ENCODE measurements at places on chromosomes 7 and 10. TPM values are rescaled to one million over a fixed set of nuclear protein-coding genes. Genes with fewer than 3 reads are reported as not detected.

LIPJ gene
- total RNA-seq = 0.09 TPM

DNA sequence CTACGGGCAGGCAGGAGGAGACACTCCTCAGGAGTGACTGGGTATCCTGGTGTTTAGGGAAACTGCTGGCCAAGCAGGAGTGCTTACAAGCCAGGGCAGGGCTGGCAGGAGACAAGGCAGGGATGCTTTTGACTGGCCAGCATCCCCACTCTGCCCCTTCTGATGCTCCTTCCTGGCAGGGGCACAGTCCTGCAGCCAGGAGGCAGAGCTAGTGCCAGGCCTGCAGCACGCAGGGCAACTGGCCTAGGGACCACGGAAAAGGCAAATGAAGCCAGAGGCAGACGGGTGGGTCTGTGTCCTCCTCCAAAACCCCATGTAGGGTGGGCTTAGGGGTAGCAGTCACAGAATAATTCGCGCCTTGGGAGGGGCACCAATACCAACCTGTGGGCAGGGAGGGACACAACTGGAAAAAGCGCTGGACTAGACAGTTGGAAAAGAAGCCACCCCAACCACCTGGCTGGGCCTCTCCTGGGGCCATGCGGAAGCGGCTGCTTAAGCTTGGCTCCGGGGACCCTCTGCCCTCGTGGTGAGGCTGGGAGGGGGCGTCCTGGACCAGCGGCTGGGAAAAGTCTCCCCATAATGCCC is 4.8 kb downstream of the IMPDH1 start:
- peak; percentile 34 for DNase-seq
- peak overlapping the region; percentile 11 for H3K4me3 ChIP-seq
- no peaks in the 10 kb centered on the region for H3K27me3 ChIP-seq
- peaks cover 3% of the 10 kb centered on the region for H3K36me3 ChIP-seq
- peaks cover 21% of the 10 kb centered on the region for H3K4me1 ChIP-seq

RAB19 gene
- total RNA-seq = not detected

SAMD9 gene
- total RNA-seq = 6.8 TPM

STRIP2 gene
- 10.0 TPM for total RNA-seq

PLA2G12B gene
- total RNA-seq = not detected

GRCh38 chr7:47438411-47439029 is 143.4 kb downstream of the TNS3 start:
- H3K4me1 ChIP-seq = no peaks in the 10 kb centered on the region
- no peaks in the 10 kb centered on the region for H3K36me3 ChIP-seq
- H3K4me3 ChIP-seq = no peak overlapping the region
- no peak overlapping the region for H3K27ac ChIP-seq

DNA sequence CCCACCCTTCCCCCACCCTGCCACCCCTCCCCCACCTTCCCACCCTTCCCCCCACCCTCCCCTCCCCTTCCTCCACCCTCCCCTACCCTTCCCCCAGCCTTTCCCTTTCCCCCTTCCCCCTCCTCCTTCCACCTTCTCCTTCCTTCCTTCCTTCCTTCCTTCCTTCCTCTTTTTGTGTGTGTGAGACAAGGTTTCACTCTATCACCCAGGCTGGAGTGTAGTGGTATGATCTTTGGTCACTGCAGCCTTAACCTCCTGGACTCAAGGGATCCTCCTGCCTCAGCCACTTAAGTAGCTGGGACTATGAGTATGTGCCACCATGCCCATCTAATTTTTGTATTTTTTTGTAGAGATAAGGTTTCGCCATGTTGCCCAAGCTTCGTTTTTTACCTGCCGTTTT is 35.2 kb downstream of the CYP17A1 start:
- peaks cover 48% of the 10 kb centered on the region for H3K4me1 ChIP-seq
- peaks cover 14% of the 10 kb centered on the region for H3K36me3 ChIP-seq
- peak overlapping the region; percentile 95 for H3K27ac ChIP-seq
- no peaks in the 10 kb centered on the region for H3K27me3 ChIP-seq
- no peak overlapping the region for H3K4me3 ChIP-seq
- no peak for DNase-seq

SPDYE6 gene
- total RNA-seq = not detected

DNA sequence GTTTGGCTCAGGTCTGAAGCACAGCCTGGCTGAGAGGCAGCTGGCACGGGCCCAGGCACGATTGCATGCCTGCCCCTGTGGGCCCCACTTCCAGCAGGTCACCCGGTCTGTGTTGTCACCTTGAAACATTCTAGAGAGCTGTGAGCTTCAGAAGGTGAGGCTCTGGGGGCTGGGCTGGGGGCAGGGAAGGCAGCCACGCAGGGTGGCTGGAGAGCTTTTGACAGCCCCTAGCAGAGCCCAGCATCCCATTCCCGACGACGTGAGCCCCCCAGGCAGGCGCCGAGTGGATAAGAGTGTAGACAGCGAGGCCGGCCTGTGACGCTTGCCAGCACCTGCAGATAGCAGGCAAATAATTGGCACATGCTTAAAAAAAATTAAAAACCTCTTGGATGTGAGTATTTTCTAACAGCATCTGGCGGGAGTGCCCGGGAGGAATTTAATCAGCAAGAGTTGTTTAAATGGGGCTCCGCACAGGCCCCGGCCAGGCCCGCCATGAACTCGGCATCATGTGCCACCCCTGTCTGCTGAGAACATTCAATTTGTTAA is 212.0 kb upstream of the TBX20 start:
- H3K27ac ChIP-seq = no peak overlapping the region
- no peak for DNase-seq
- H3K36me3 ChIP-seq = no peaks in the 10 kb centered on the region
- H3K4me3 ChIP-seq = no peak overlapping the region

GRCh38 chr10:3172081-3172445 is 519 bp downstream of the PITRM1 start:
- H3K4me1 ChIP-seq = peaks cover 8% of the 10 kb centered on the region
- peak; percentile 86 for DNase-seq
- H3K4me3 ChIP-seq = peak overlapping the region; percentile 67
- H3K27ac ChIP-seq = peak overlapping the region; percentile 85

DNA sequence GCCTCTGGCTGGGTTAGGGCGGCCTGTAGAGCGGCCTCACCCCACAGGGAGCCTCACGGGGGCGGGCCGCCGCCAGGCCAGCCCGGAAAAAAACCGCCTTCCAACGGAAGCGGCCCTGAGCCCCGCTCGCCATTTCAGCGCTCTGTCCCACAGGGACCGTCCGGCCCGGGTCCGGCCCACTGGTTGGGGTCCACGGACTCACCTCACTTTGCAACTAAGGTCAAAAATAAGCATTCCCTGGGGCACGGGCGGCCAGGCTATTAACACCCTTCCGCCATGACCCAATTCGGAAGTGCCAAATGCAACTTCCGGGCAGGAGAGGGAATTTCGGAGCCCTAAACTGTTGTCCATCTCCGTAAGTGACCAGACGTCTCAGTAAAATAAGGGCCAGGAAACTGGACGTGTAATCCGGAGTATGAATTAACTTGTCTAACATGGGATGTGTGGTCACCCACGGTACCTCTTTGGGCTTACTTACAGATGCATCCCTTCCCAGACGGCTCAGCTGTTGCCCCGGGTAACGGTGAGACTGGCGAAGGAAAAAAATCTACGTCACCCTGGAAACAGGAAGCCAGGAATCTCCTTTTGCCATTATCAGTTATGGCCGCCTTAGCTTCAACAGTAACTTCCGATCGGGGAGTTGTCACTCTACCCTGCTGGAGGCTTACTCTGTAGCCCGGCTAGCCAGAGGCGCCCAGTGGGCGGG is at the start of gene BBIP1:
Gene BBIP1 (minus strand): TSS at position 538 of the 706 bp plus-strand sequence. CDS start 1,023 bp downstream, outside the sequence.
- H3K36me3 ChIP-seq = no peaks in the 10 kb centered on the region
- peaks cover 20% of the 10 kb centered on the region for H3K4me1 ChIP-seq
- peak within 1 kb of the TSS; percentile 94 for H3K4me3 ChIP-seq
- DNase-seq = peak; percentile 100

XRCC2 gene
- 8.5 TPM for total RNA-seq

MRLN gene
- not detected for total RNA-seq

DNA sequence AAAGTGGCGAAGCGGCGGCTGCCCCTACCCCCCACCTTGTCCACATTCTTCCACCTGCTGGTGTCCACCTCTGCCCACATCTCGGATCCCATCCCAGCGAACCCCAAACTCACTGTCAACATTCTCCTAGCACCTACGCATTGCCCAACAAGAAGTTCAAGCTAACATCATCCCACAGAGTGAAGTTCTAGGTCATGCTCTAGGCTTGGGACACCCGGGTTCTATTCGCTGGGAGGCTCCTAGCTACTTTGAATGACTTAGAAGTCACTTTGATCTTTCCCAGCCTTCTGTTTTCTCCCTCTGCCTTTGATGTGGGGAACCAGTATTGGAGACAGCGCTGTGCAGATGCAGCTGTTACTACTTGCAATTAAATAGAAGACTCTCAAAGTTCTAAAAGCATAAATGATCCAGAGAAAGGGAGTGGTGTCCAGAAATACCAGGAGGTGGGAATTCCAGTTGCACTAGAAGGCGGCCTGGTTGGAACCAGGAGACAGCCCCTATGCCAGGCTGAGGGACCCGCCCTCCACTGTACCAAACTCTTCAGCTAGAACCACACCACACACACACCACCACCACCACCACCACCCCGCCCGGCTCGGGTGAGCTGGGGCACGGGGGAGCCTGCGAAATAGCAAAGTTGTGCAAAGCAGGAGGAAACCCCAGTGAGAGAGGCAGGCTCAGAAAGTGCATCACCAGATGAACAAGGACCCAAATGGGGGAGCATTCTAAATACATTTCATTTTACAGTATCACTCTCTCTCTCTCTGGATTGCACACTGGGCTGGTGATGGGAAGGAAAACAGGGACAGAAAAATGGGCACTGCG is 5.5 kb upstream of the VGF start:
- DNase-seq = no peak
- H3K4me3 ChIP-seq = no peak overlapping the region
- H3K27ac ChIP-seq = no peak overlapping the region
- H3K4me1 ChIP-seq = peaks cover under 1% of the 10 kb centered on the region
- no peaks in the 10 kb centered on the region for H3K36me3 ChIP-seq

- H3K4me1 ChIP-seq = no peaks in the 10 kb centered on the region
- H3K27me3 ChIP-seq = no peaks in the 10 kb centered on the region
- no peak overlapping the region for H3K4me3 ChIP-seq
- no peak for DNase-seq
These were observed 32.3 kb downstream of the PYROXD2 start for GRCh38 chr10:98382691-98383101.

- no peaks in the 10 kb centered on the region for H3K27me3 ChIP-seq
- DNase-seq = no peak
- H3K36me3 ChIP-seq = no peaks in the 10 kb centered on the region
- no peaks in the 10 kb centered on the region for H3K4me1 ChIP-seq
- no peak overlapping the region for H3K27ac ChIP-seq
- H3K4me3 ChIP-seq = no peak overlapping the region
These were observed 236.1 kb downstream of the RNLS start for GRCh38 chr10:88347022-88347421.

- no peak overlapping the region for H3K4me3 ChIP-seq
- DNase-seq = no peak
- no peaks in the 10 kb centered on the region for H3K4me1 ChIP-seq
- H3K27me3 ChIP-seq = peaks cover 3% of the 10 kb centered on the region
- H3K36me3 ChIP-seq = no peaks in the 10 kb centered on the region
These were observed 306.6 kb downstream of the CAMK1D start for GRCh38 chr10:12655940-12656339.

- no peak overlapping the region for H3K27ac ChIP-seq
- no peak for DNase-seq
- H3K4me1 ChIP-seq = no peaks in the 10 kb centered on the region
- no peaks in the 10 kb centered on the region for H3K27me3 ChIP-seq
- H3K4me3 ChIP-seq = no peak overlapping the region
These were observed 108.2 kb upstream of the MKLN1 start for GRCh38 chr7:131219312-131220041.

DNA sequence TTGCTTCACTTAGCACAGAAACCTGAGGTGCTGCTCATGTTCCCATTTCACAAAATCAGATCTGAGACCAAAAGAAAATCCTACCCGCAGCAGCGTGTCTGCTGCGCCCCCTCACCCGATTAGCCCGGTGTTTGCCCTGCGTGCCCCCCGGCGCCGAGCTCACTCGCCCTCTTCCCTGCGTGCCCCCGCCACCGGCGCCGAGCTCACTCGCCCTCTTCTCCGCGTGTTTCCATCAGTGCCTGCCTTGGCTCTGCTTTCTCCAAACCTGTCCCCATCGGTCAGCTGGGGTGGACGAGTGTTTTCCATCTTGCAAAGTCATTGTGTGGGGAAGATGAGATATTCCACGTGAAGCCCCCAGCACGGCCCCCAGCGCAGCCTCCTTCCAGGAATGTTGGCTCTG is 225.3 kb upstream of the PITRM1 start:
- H3K4me3 ChIP-seq = no peak overlapping the region
- DNase-seq = no peak
- H3K36me3 ChIP-seq = no peaks in the 10 kb centered on the region
- H3K27me3 ChIP-seq = no peaks in the 10 kb centered on the region
- no peak overlapping the region for H3K27ac ChIP-seq

CFAP70 gene
- total RNA-seq = 0.27 TPM

LLCFC1 gene
- total RNA-seq = not detected

RTKN2 gene
- total RNA-seq = 4.8 TPM

TMEM236 gene
- 0.24 TPM for total RNA-seq

RPEL1 gene
- not detected for total RNA-seq

- H3K4me3 ChIP-seq = no peak overlapping the region
- no peaks in the 10 kb centered on the region for H3K27me3 ChIP-seq
- H3K36me3 ChIP-seq = no peaks in the 10 kb centered on the region
- no peak overlapping the region for H3K27ac ChIP-seq
These were observed 13.0 kb downstream of the DOCK1 start for GRCh38 chr10:126917975-126918908.

- no peaks in the 10 kb centered on the region for H3K4me1 ChIP-seq
- H3K4me3 ChIP-seq = no peak overlapping the region
- H3K27ac ChIP-seq = no peak overlapping the region
- DNase-seq = no peak
- H3K27me3 ChIP-seq = no peaks in the 10 kb centered on the region
These were observed 75.6 kb downstream of the SLC37A3 start for GRCh38 chr7:140322759-140323158.

NPC1L1 gene
- not detected for total RNA-seq

DNA sequence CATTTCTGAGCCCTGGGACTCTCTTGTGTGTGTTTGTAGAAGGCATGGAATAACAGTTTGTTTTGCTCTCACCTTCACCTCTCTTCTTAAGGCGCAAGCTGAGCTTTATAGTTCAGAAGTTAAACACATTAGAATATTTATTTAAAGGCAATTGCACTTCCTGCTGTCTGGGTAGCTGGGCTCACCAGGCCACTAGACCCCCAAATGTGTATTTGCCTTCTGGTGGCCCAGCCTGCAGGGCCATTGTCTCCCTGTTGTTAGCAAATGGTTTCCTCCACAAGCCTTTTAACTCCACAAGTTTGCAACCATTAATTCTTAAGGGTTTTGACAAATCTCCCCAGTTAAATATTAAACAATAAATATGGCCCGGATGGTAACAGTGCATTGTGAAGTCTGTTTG is 31.1 kb upstream of the NEUROD6 start:
- no peaks in the 10 kb centered on the region for H3K36me3 ChIP-seq
- H3K4me1 ChIP-seq = no peaks in the 10 kb centered on the region

DNA sequence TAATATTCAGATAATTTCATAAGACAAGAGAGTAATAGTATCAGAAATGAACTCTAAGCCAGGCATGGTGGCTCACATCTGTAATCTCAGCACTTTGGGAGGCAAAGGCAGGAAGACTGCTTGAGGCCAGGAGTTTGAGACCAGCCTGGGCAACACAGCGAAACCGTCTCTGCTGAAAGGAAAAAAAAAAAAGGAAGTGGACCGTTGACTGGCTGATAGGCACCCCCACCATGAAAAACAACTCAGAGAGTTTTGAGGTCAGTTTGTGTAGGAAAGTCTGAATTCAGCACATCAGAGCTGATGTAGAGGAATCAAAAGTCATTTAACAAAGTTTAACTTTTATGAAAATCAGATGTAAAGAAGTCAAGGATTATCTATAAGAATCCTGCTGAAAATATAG is 63.2 kb upstream of the AMPH start:
- no peaks in the 10 kb centered on the region for H3K27me3 ChIP-seq
- DNase-seq = no peak
- no peak overlapping the region for H3K27ac ChIP-seq
- no peaks in the 10 kb centered on the region for H3K4me1 ChIP-seq
- no peak overlapping the region for H3K4me3 ChIP-seq
